RKO (cell line): ENCODE measurements at places on chromosomes 1 and 21.

- no peak for DNase-seq
Measured at GRCh38 chr1:55640708-55641473, 425.7 kb upstream of the USP24 start.

GRCh38 chr1:53470155-53470554 is 11.0 kb downstream of the DMRTB1 start:
- no peak for DNase-seq

DNA sequence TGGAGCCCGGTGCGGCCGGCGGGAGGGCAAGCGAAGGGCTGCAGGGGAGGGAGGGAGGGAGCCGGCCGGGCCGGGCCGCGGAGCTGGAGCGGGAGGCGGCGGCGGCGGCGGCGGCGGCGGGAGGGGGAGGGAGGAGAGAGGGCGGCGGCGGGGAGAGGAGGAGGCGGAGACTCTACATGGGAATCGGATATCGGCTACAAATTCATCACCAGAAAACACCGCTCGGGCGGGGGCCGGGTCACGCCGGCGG is at the start of gene AKT3:
AKT3 (minus strand) TSS at position 42 of the 250 bp plus-strand sequence. CDS start 7,073 bp downstream, outside the sequence.
- DNase-seq, result peak; percentile 77

DNA sequence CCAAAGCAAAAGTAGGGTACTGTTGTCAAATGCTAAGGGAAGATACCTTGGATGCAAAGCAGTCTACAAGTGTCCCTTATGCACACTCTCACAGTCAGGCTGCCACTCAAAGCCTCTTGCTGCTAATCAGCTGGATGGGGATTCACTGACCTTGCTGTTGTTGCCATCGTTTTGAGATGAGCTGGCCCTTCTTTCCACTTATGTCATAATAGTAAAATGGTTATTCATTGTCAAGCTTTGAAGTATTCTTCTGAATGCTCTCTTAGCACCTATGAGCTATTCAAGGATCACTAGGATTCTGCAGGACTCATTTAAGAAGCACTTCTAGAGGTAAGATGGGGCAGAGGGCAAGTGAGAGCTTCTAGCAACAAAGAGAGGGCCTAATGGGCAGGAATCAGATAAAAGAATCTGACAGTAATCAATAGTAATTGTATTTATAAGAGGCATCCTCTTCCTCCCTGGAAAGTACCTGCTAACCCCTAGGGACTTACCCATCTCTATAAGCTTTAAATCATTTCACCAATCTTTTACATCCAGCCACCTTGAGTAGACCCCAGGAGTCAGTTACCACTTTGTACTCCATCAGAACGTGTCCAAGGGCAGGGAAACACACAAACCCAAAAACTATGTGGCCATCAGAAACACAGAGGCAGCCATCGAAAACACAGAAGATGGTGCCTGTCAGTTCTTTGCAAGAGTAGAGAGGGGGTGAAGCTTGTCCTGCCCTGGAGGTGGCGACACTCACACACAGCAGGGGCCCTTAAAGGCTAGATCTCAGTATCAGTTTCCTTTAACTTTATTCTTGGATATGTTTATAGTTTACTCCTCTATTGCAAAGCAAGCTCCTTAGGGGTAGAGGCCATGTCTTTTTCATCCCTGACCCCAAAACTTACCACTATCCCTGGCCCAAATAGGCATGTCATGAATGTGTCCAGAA is 103.7 kb upstream of the NFIA start:
- peak; percentile 58 for DNase-seq

DNA sequence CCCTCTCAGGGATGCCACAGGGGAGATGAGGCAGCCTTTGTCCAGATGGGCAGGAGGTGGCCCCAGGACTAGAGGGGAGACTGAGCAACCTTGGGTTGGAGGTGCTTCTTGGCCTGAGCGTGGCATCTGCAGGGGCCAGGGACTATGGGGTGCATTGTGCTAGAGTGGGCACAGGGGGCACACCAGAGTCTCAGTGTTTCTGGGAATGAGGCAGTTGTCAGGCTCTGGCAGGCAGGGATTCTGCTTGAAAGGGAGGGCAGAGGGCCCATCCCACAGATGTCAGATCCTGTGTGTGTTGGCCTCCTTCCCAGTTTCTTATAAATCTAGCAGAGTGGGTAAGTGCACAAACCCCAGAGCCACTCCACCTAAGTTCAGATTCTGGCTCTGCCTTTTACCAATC is 13.7 kb downstream of the LGR6 start:
- DNase-seq, result no peak

- peak; percentile 8 for DNase-seq
Measured at GRCh38 chr1:33637846-33638440, 165.5 kb downstream of the ZSCAN20 start.

DNA sequence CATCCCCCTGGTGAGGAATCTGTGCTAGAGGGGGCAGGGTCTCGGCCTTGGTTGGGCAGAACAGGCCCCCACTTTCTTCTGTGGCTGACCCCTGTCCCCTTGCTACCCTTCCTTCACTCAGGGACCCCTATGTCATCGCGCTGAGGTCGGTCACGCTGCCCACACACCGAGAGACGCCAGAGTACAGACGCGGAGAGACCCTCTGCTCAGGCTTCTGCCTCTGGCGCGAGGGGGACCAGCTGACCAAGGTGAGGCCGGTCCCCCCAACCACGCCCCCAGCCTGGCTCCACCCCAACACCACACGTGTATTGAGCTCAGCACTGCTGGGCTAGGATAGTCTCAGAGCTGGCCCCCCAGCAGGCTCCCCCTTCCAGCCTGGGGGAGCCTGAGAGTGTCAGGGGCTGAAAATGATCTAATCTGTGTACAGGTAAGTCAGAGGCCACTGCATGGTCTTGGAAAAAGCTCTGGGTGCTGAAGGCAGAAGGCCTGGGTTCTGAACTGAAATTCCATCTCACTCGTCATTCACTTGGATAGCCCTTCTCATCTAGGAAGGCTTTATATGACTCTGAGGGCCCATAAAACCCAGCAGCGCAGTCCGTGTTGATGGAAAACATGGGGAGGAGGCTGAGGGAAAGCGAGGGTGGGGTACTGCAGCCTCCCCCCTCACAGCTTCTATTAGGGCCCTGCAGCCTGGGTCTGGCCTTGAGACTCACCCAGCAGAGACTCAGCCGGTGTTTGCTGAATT is 15.3 kb downstream of the FAM151A start:
- DNase-seq, result no peak

DNA sequence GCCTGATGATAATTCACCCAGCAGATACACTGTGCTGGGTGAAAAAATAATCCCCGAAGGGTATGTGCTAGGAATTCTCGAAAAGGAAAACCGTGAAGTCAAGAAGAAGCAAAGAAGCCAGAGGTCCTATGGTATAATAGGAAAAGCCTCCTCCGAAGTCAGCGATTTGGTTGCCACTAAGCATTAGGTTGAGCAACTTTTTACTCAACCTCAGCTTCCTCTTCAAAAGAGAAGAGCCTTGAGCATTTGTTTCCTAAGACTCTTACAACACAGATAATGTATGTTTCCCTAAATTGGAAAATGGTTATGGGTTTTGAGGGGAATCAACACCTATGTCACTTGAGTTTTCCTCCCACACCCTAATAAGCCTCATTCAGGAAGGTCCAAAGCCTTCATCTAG is 21.3 kb upstream of the MNDA start:
- no peak for DNase-seq

DNA sequence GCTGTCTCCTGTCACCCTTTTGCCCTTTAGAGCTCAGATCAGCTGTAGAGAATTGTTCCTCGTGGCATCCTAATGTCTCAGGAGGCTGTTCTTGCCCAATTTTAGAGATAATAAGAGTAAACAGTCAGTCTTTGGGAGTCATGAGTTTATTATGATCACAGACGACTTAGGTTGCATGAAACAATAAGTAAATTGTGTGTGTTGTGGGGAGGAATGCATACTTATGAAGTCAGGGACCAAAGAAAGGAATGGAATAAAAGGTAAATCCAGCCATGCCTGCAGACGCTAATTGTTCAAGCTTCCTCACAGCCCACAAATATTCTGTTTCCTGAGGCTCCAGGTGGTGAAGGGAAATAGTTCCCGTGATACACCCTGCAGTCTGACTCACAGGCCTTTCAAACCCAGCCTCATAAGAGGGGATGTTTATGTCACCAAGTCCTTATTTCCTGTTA is 897 bp downstream of the EPHX4 start:
- DNase-seq, result peak; percentile 96

- no peak for DNase-seq
Measured at GRCh38 chr1:202247837-202248795, 54.5 kb downstream of the LGR6 start.
